ENCODE measurements at places on chromosomes 4 and X. TPM values are rescaled to one million over a fixed set of nuclear protein-coding genes. Genes with fewer than 3 reads are reported as not detected.

The UCHL1 gene
- total RNA-seq = 11.7 TPM

The BEX5 gene
- total RNA-seq = not detected

The TRIM75 gene
- total RNA-seq = not detected

The LAGE3 gene
- 19.8 TPM for total RNA-seq

The SSX1 gene
- total RNA-seq = not detected

The MAGEA6 gene
- not detected for total RNA-seq

GRCh38 chr4:173231916-173232315 is 63.3 kb downstream of the GALNT7 start:
- DNase-seq = peak; percentile 66

DNA sequence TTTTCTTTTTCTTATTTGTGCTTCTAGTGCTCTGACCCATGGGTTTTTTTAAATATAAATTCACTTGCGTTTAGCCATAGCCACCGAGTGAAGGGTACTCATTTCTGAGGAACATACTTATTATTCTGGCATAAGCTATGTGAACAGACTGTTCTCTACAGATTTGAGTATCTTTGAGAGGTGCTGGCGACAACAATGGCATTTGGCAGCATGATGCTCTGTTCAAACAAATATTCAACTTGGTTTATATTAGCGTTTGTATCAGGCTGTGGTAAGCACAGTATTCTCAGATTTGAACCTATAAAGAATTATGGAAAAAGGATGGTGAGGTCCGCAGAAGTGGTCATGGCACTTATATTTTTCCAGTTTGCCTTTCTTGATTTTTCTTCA is 108.7 kb upstream of the LIMCH1 start:
- no peak for DNase-seq

DNA sequence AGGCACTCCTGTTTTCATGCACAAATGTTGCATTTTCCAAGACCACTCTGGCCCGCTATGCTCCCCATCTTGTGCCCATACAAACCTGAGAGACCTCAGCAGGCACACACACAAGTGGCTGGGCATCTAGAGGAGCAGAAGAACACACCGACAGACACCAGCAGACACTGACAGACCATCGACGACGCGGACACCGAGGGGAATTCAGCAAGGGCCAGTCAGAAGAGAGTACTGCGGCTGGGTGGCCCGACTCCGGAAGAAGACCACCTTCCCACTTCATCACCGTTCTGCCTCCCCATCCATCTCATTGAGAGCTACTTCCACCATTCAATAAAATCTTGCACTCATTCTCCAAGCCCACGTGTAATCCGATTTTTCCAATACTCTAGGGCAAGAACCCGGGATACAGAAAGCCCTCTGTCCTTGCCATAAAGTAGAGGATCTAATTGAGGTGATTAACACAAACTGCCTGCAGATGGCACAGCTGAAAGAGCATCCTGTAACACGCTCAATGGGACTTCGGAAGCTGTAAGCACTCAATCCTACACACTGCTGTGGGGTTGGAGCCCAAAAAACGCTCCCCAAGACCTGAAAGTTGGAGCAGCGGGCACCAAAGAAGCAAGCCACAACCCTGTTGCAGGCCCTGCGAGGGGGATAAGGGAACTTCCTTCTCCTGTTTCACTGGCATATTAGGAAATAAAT is 780.9 kb downstream of the ARAP2 start:
- DNase-seq = no peak

- DNase-seq = peak; percentile 8
Observed at GRCh38 chr4:84582988-84583875, at the start of gene CDS1. Gene CDS1 (plus strand): TSS chr4:84583127. CDS start chr4:84583402, 275 bp downstream.

DNA sequence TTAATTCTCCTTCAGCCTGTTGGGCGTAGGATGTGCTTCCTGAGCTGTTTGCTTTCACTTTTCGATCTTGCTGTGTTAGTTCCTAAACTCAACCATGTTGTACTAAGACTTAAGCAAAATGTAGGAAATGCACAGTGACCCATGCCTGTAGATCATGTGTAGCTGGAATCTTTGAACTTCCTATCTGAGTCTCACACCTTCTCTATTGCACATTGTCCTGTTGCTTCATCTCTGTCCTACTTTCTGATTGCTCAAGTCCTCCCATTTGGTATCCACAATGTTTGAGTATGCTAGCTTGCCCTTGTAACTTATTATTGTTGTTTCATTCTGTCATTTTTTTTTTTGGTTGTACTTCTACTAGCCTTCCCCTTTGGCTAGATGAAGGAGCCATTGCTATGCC is 239.6 kb downstream of the PPP1R2C start:
- DNase-seq = no peak

- DNase-seq = no peak
Observed at GRCh38 chrX:155056471-155056870, 14.5 kb downstream of the CMC4 start.

GRCh38 chr4:31343061-31343460 is 622.9 kb downstream of the PCDH7 start:
- no peak for DNase-seq

DNA sequence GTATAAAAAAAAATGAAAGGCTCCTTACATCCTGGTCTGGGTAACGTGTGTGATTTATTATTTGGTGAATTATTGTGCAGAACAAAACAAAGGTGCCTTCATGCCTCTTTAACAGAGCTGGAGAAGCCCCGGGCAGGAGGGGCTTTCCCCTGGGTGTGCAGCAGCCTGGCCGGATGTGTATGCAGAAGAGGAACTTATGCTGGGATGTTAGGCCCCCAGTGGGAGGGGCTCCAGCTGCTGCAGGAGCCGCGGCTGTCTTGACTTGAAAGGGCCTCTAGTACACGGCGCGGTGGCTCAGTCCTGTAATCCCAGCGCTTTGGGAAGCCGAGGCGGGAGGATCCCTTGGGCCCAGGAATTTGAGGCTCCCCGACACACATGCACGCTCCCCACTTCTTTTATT is 16.0 kb downstream of the CCNQ start:
- DNase-seq = peak; percentile 18

GRCh38 chr4:152161676-152162330 is 374.1 kb downstream of the FBXW7 start:
- DNase-seq = peak; percentile 68

DNA sequence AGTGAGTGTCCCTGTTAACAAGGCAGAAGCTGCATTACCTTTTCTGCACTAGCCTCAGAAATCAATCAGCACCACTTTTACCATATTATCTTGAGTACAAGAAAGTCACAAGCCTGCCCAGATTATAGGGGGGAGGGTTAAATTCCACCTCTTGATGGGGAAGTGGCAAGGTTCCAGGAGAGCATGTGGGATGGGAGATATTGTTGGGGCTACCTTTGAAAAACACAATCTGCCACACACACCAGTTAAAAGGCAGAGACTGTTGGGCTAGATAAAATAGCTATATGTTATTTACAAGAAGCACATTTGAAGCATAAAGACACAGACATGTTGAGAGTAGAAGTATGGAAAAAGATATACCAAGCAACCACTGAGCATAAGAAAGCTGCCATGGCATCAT is 6.6 kb upstream of the AVPR2 start:
- DNase-seq = no peak

GRCh38 chr4:127506283-127506682 is 126.5 kb upstream of the INTU start:
- DNase-seq = no peak

GRCh38 chrX:118523920-118524319 is 28.3 kb downstream of the DOCK11 start:
- no peak for DNase-seq

GRCh38 chr4:28227764-28228163 is 1367.1 kb downstream of the STIM2 start:
- DNase-seq = no peak

Data from lung microvascular endothelial cell (primary cell).